Ovary (tissue), 10 donors: ENCODE measurements at places on chromosomes 3 and 15. TPM values are rescaled to one million over a fixed set of nuclear protein-coding genes. Genes with fewer than 3 reads are reported as not detected.

GRCh38 chr15:59524331-59524731, 86.3 kb downstream of the FAM81A start:
- H3K27me3 ChIP-seq, result no peaks in the 10 kb centered on the region
- H3K4me3 ChIP-seq, result no peak overlapping the region
- DNase-seq, result no peak
- H3K4me1 ChIP-seq, result no peaks in the 10 kb centered on the region

DNA sequence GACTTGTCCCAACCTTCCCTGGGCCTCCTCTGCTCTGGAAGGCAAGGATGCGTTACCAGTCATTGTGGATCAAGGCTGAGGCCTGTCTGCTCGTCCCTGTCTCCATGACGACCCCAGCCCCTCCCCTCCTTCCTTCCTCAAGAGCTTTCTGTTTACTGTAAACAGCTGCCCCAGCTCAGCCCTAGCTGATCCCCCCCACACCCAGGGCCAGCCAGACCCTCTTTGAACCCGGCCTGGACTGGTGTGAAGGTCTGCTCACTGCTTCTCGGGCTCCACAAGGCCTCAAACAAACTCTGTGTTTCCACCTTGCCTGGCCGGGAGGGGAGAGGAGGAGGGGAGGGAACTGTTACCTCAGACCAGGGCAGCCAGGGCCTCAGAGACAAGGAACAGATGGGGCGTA, 16.9 kb downstream of the VPS18 start:
- H3K27me3 ChIP-seq, result no peaks in the 10 kb centered on the region
- H3K4me1 ChIP-seq, result peaks cover 3% of the 10 kb centered on the region
- no peak overlapping the region for H3K27ac ChIP-seq
- H3K36me3 ChIP-seq, result no peaks in the 10 kb centered on the region

Gene PRSS50
- 0.69 TPM for total RNA-seq

DNA sequence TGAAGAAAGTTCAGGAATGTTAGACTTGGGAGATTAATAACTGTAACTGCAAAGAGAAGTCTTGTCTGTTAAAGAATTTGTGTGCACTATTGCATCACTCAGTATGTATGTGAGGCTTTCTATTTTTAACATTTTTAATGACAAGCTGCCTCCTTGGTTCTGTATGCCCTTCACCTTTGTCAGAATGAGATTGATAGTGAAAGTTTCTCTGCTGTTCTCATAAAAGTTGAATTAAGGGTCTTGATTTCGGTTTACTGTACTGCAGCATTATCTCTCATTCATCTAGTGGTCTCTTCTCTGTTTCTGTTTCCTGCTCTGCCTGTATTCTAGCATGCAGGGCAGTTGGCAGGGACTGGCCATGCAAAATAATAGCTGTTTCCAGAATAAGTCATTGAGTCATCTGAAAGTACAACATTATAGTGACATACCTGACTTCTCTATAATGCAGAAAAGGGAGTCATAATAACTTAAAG, 454.9 kb downstream of the IL5RA start:
- H3K27ac ChIP-seq, result no peak overlapping the region
- H3K36me3 ChIP-seq, result no peaks in the 10 kb centered on the region
- no peaks in the 10 kb centered on the region for H3K4me1 ChIP-seq
- no peaks in the 10 kb centered on the region for H3K27me3 ChIP-seq
- no peak for DNase-seq
- no peak overlapping the region for H3K4me3 ChIP-seq

DNA sequence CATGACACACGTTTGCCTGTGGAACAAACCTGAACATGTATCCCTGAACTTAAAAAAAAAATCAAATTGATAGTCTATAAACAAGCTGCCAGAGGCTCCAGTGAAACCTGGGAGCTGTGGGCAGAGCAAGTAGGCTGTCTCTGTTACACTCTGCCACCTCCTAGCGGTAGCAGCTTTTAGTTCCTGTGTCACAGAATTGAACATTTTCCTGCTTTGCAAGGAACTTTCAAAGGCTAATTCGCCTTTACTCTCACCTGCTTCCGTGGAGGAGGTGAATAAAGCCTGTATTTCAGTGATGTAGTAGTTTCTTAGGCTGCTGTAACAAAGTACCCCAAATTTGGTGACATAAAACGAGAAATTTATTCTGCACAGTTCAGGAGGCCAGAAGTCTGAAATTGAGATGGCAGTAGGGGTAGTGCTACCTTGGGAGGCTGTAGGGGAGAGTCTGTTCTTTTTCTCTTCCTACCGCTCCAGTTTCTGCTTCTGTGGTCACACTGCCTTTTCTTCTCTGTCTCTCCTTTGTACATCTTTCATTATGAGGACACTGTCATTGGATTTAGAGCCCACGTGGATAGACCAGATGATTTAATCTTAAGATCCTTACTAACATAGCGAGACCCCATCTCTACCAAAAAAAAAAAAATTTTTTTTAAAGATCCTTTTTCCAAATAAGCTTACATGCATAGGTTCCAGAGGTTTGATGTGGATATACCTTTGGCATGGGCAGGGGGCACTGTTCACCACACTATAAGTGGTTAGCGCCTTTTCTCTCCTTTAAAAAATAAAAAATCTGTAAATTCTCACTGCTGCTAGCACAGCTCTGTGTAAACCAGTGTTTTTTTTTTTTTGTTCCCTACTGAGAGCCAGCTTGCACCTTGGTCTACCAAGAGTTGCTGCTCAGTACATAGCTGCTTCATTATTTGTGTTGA, 25.3 kb downstream of the FBXO22 start:
- no peaks in the 10 kb centered on the region for H3K27me3 ChIP-seq
- H3K4me3 ChIP-seq, result no peak overlapping the region
- no peak for DNase-seq
- no peak overlapping the region for H3K27ac ChIP-seq

- H3K27ac ChIP-seq, result no peak overlapping the region
- no peak overlapping the region for H3K4me3 ChIP-seq
- H3K27me3 ChIP-seq, result no peaks in the 10 kb centered on the region
- no peaks in the 10 kb centered on the region for H3K36me3 ChIP-seq
- no peak for DNase-seq
Measured at GRCh38 chr3:42387802-42388651, 22.4 kb downstream of the LYZL4 start.

Gene BCHE
- total RNA-seq, result 0.48 TPM

Gene HEXA
- total RNA-seq, result 57.0 TPM

GRCh38 chr3:112308151-112308911, 14.3 kb upstream of the SLC9C1 start:
- H3K4me1 ChIP-seq, result no peaks in the 10 kb centered on the region
- no peak overlapping the region for H3K27ac ChIP-seq
- H3K4me3 ChIP-seq, result no peak overlapping the region
